ENCODE measurements at places on chromosomes 12 and 14.
A peak's percentile ranks its signal among the peaks of the same experiment; 100 is the strongest.

DNA sequence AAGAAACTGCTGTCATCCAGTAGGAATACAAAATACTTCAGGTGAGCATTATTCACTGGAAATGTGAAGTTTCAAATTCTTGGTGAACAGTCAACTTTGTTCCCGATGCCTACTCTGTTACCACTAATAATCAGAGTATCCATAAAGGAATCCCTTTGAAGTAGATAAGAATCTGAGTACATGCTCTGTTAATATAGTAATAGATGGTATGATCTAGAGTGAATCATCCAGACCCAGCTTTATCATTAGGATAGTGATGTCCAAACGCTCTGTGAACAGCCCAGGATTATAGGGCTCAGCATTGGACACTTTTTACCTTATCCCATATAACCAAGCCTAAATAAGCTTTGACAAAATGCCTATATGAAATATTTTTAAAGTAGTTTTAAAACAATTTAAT is 33.3 kb downstream of the PPP2R3C start:
- no peak for DNase-seq

DNA sequence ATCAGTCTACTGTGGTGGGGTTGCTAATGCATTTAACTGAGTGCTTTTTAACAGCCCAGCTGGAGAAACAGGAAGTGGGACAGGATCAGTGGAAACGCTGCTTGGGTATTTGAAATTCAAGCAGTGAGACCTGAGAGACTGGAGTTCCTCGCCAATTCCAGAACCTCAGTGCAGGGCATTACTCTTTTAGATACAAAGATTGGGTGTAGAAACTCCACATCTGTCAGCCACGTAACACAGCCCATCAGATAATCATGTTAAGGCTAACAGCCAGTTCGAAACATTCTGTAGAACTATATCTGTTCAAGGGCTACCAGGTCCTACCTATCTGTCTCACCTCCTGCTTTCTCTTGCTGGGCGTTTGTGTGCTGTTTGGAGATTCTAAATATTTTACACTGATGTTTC is 45.5 kb downstream of the RAD52 start:
- no peak for DNase-seq

DNA sequence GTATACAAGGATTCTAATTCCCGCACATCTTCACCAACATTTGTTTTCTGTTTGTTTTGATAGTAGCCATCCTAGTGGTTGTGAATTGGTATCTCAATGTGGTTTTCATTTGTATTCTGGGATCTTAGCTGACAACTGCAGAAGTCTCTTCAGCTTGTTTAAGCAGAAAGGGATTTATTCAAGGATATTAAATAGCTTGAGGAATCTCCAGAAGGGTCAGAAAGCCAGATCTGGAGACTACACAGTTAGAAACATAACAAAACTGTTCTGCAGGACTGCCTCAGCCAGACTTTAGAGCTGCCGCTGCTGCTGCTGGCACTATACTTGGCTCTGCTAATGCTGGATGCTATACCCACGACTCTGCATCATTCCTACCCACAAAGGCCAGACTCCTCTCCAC is 13.4 kb upstream of the CDKL1 start:
- DNase-seq, result no peak

DNA sequence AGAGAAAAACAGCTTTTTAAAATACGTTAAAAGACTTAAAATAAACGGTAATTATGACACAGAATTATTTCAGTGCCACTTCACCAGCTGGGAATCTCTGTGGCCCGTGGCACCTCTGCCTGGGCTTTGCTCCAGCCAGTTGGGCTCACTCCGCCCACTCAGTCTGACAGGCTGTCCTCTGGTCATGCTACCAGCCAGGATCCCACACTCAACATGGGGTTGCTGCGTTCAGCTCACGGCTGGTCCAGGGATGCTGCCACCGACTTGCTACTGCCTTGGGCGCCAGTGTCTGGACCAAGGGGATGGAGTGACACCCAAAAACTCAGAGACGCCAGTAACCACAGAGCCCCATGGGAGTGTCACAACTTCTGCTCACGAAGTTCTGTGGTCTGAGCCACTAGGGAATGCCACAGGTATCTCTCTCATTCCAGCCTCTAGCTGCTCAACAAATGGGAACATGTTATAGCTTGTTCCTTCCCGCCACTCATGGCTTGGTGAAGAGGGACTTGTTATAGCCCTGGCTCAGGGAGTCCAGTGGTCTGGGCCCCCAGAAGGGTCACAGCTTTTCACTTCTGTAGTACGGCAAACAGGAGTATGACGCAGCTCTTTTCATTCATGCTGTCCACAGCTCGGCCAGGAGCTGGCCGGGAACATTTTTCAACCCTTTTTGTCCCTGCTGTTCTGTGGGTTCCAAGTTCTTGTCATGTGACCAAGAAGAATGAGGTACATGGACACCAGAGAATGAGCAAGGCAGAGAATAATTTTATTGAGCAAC is 23.4 kb upstream of the ATXN7L3B start:
- DNase-seq, result no peak

GRCh38 chr14:72714094-72714493 is 179.8 kb downstream of the DPF3 start:
- peak; percentile 9 for DNase-seq

- no peak for DNase-seq
These were observed 19.6 kb downstream of the NID2 start for GRCh38 chr14:52049271-52049670.

DNA sequence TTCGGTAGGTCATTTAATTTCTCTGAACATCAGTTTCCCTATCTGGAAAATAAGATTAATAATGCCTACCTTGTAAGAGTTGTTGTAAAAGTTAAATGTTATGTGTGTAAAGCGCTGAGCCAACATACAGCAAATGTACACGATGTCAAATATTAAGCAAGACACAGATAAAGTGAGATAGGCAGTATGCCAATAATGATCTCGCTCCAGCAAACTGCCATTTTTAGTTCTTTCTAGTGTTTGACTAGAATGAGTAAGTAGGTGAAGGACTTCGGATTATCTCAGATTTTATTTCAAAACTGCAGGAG is 840 bp downstream of the DHRS7 start:
- DNase-seq, result no peak

- no peak for DNase-seq
These were observed at the start of gene DHH for GRCh38 chr12:49094160-49094974. Gene DHH, minus strand, starts transcription at chr12:49094801. Its CDS starts 289 bp downstream, at chr12:49094512.

GRCh38 chr12:19397534-19397933 is 41.8 kb upstream of the AEBP2 start:
- DNase-seq, result no peak

- no peak for DNase-seq
These were observed 7.4 kb downstream of the BBS10 start for GRCh38 chr12:76340680-76341435.

GRCh38 chr12:89343127-89343526 is 9.2 kb downstream of the DUSP6 start:
- DNase-seq, result no peak

DNA sequence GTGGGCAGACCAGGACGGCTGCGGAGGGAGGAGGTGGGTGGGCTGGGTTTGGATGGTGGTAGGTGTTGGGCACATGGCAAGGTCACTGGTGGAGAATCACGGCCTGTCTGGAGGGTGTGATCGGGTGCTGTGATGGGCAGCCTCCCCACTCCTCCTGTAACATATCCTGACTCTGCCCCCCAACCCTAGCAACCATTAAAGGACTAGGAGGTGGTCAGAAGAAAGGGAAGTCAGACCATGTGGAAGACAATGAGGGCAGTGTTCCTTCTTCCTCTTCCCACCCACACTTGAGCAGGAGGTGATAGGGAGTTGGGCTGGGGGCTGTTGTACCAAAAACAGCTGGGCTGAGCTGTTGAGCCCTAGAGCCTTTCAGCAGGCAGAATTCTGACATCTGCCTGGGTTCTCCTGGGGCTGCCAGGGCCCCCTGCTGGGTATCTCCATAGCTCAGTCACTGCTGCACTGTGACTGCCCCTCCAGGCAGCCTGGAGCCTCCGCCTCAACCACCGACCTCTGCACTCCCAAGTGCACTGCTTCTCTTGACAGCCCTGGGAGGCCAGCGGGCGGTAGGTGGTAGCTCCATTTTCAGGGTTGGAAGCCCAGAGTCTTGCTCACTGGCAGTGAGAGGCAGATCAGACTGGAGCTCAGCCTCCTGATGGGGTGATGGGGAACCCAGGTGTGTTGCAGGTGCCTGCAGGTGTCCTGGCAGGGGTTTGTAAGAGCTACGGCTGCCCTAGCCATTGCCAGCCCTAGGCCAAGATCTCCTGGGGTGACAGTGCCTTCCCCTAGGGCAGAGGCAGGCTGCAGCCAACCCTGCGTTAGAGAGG is 15.4 kb downstream of the VASH1 start:
- DNase-seq, result no peak
